T-cell (primary cell): ENCODE measurements at places on chromosomes 16 and 17. TPM values are rescaled to one million over a fixed set of nuclear protein-coding genes. Genes with fewer than 3 reads are reported as not detected.

DNA sequence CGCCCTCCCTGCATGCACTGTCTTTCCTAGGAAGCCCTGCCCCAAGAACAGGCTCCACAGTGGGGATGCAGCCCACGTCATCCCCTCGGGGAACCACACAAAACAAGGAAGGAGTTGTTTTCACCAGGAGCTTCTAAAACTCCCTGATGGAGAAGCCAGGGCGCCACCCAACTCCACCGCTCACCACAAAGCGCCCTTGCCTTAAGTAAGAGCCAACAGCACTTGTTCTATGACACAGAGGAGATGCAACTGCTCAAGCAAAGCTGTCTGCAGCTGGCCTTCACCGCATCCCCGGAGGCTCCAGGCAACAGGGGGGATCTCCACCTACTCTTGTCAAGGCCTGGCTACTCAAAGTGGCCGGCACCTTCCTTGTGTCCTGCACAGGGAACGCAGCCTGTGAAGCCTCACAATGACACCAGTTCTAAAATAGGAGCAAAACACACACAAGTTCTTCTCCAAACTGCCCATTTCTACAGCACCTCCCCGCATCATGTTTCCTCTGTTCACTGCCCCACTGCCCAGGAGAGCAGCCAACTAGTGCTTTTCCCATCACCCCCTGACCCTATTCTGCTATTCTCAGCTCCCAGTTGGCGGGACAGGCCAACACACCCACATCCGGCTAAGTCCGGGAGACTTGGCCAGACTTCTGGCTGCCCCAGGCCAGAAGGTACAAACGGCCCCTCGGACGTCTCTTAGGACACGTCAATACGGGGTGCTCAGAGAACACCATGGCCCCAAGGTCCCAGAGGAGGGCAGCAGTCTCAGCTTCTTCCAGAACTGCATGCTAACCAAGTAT is 24.2 kb downstream of the MPG start:
- no peak for DNase-seq

Gene ERBB2
- total RNA-seq: 4.6 TPM

- no peak for DNase-seq
Measured at GRCh38 chr16:78996790-78997189, 603.7 kb downstream of the MAF start.

DNA sequence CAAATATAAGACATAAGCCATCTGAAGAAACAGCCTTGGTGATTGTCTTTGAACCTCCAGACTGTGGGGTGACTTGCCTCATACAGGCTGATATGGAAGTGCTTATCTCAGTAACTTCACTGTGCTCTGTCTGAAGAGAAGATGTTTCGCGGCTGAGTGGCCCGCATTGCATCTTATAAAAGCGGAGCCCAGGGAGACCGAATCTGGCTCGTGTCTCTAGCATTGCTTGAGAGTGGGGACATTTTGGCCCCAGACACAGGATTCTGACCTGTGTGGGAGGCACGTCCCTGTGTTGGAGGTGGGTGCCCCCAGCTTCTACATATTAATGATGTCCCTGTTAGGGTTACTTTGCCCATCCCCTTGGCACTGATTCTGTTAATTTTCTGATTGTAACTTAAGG is 66.4 kb downstream of the METRNL start:
- no peak for DNase-seq

Gene DHRS7C
- not detected for total RNA-seq

DNA sequence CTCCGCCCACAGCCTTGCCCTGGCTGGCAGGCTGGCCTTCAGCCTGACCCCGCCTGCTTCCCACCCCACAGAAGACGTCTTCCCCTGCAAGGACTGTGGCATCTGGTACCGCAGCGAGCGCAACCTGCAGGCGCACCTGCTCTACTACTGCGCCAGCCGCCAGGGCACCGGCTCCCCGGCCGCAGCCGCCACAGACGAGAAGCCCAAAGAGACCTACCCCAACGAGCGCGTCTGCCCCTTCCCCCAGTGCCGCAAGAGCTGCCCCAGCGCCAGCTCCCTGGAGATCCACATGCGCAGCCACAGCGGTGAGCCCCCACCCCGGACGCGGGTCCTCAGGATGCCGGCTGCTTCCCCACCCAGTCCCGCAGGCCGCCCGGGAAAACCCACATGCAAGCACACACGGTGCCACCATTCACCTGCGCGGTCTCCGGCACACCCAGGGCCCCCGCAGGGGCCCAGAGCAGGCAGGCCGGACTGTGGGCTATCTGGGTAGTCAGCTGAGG is 38.2 kb upstream of the ZC3H18 start:
- no peak for DNase-seq

DNA sequence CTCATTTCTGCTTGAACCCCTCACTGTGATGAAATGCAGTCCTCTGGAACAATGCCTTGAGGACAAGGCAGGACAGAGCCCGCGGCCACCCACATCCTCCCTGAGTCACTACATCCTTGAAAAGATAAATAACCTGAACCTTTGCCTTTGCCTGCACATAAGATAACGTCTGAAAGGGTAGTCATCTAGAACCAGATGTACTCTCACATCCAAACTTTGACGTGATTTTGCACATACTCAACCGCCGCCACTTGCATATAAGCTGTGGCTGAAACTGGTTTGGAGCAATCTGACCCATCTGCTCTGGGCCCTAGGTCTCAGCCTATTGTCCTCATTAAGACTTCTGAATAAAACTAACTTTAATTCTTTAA is 252.1 kb downstream of the PHKB start:
- no peak for DNase-seq
